ENCODE measurements at places on chromosomes 1 and 21.

DNA sequence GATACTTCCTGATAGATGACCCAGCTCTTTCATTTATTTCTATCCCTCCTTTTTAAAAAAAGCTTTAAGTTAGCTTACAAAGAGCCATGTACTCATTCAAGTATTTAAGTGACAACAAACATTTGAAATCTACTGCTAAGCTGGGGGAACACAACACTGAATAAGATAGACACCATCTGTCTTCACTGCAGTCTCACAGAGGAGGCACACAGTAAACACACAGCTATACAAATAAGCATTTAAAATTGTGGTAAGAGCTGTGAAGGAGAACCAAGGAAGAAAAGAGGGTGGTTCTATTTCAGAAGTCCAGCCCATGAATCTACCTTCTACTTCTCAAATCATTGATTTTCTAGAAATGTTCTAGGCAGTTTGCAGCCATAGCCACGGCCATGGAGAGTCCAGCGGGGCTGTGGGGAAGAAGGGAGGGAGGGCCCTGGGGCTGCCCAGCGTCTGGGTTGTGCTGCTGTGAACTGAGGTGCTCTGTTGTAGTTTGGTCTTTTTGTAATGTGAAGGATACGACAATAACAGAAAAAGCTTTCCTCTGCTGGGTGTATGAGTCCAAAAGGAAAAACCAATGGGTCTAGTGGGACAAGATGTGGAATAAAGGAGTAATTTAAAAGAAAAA is 28.2 kb downstream of the PRDM2 start:
- DNase-seq: no peak

DNA sequence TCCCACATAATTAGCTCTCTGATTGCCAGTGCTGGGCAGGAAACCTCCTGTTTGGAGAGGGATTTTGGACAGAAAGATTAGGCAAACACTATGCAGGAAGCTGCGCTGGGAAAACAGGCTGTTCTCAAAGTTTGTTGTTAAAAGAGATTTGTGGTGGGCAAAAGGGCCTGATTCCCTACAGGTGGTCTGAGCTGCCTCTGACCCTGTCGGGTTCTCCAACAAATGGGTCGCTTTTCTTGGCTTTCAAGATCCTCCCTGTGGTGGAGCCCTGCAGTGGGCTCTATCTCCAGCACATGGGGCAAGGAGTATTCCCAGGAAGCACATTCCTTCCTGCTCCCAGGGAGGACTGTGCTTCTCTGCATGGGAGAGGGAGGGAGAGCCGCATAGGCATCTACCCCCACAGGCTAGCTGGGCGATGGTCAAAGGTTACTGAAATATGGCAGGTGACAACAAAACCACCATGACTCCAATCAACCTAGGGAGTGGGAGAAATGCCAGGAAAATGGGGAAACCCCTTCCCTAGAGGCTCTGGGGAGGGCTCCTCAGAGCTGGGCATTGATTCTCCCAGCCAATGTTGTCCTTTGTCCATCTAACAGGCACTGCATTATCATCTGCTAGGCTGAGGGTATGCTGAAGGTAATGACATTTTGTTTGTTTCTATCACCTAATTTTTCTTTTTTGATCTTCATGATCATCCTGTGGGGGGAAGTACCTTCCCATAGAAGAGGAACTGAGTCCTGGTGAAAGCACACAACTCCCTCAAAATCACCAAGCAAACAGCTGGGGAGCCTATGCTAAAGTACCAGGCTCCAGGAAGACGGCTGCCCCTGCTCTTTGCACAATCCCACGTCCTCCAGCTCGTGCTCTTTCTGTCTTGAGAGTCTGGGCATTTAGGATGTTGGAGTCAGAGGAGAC is 85.3 kb downstream of the PLXNA2 start:
- DNase-seq: no peak

GRCh38 chr21:27220416-27220815 is 253.5 kb upstream of the ADAMTS5 start:
- DNase-seq: no peak

- DNase-seq: no peak
These were observed 26.5 kb upstream of the SLC45A3 start for GRCh38 chr1:205706601-205707502.

- DNase-seq: no peak
These were observed 2.2 kb upstream of the MATN1 start for GRCh38 chr1:30725450-30726095.

GRCh38 chr1:98086156-98086555 is 165.3 kb upstream of the DPYD start:
- no peak for DNase-seq

All from SW480 (cell line).